ENCODE measurements at places on chromosomes 5 and 9. TPM values are rescaled to one million over a fixed set of nuclear protein-coding genes. Genes with fewer than 3 reads are reported as not detected.
A peak's percentile ranks its signal among the peaks of the same experiment; 100 is the strongest.

DNA sequence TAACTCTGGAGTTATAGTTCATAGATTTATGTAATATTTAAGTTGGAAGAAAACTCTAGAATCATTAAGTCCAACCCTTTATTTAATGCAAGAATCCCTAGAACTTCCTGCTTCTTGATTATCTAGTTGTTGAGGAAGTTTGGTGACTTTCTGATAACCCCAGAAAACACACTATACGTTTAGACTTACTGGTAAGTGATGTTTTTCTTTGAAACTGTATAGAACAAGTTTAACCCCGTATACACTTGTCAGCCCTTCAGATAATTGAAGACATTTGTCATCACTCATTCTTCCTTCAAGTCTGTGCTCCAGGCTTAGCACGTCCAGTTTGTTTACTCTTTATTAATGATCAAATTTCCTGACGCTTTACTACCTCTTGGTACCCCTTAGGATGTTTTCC, 9.0 kb downstream of the NDUFS4 start:
- no peaks in the 10 kb centered on the region for H3K36me3 ChIP-seq
- H3K4me1 ChIP-seq: no peaks in the 10 kb centered on the region
- DNase-seq: no peak
- H3K27ac ChIP-seq: no peak overlapping the region
- no peaks in the 10 kb centered on the region for H3K27me3 ChIP-seq
- no peak overlapping the region for H3K4me3 ChIP-seq

DNA sequence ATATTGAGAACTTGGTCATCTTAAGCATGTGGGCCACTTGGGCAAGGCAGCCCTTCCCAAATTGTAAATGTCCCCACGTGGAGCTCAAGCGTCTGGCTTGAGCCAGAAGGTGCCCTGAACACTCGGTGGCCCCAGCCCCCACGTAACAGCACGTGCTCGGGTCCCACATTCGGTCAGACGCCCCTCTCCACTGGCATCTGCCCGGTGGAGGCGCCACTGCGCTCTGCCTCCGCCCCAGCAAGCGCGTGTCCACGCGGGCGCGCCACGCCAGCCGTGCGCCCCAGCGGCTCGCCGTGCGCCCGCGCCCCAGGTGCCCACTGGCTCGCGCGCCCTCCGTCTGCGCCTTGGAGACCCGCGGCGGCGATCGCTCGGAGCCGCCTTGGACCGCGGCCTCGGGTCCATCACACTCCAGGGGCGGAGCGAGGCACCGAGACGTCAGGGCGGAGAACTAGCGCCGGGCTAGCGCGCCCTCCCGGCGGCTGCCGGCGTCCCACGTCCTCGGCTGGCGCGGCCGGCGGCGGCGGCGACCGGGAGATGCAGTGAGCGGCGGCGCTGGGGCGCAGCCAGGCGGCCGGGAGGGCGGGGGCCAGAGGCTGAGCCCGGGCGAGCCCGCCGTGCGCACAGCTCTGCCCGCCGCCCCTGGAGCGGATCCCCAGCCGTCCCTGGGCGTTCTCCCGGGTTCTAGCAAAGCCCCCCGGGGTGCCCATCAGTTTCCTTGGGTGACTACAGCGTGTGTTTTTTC, at the start of gene PALM2AKAP2:
Gene PALM2AKAP2, plus strand, starts transcription at position 488 of the 742 bp plus-strand sequence. CDS start 291 bp downstream, outside the sequence.
- no peaks in the 10 kb centered on the region for H3K27me3 ChIP-seq
- H3K27ac ChIP-seq: peak within 1 kb of the TSS; percentile 76

The HK3 gene
- total RNA-seq: not detected

The LOX gene
- 440 TPM for total RNA-seq

- no peaks in the 10 kb centered on the region for H3K36me3 ChIP-seq
- no peaks in the 10 kb centered on the region for H3K4me1 ChIP-seq
- DNase-seq: no peak
Observed at GRCh38 chr5:51395666-51396356, 12.6 kb downstream of the ISL1 start.

- no peak for DNase-seq
- H3K27ac ChIP-seq: no peak overlapping the region
Observed at GRCh38 chr9:8679371-8679822, 879.8 kb upstream of the DMAC1 start.

- no peaks in the 10 kb centered on the region for H3K36me3 ChIP-seq
- no peak overlapping the region for H3K27ac ChIP-seq
- H3K4me3 ChIP-seq: no peak overlapping the region
- no peak for DNase-seq
- no peaks in the 10 kb centered on the region for H3K27me3 ChIP-seq
Observed at GRCh38 chr9:119652931-119653330, 283.7 kb upstream of the BRINP1 start.

GRCh38 chr9:16726029-16726428, 144.4 kb downstream of the BNC2 start:
- peak; percentile 58 for DNase-seq
- no peaks in the 10 kb centered on the region for H3K36me3 ChIP-seq
- peaks cover 59% of the 10 kb centered on the region for H3K4me1 ChIP-seq
- peak overlapping the region; percentile 89 for H3K27ac ChIP-seq

GRCh38 chr9:109627042-109627441, 128.9 kb upstream of the PTPN3 start:
- DNase-seq: no peak
- no peaks in the 10 kb centered on the region for H3K4me1 ChIP-seq
- H3K27ac ChIP-seq: no peak overlapping the region
- H3K27me3 ChIP-seq: peaks cover 39% of the 10 kb centered on the region
- no peaks in the 10 kb centered on the region for H3K36me3 ChIP-seq

The TMEM174 gene
- total RNA-seq: not detected

The COL5A1 gene
- 897 TPM for total RNA-seq

- H3K4me1 ChIP-seq: no peaks in the 10 kb centered on the region
- no peaks in the 10 kb centered on the region for H3K36me3 ChIP-seq
- H3K4me3 ChIP-seq: no peak overlapping the region
Observed at GRCh38 chr5:72645064-72645846, 138.0 kb upstream of the ZNF366 start.

The SHLD3 gene
- total RNA-seq: 1.2 TPM

The RFESD gene
- 1.2 TPM for total RNA-seq

The CNTNAP3 gene
- not detected for total RNA-seq

DNA sequence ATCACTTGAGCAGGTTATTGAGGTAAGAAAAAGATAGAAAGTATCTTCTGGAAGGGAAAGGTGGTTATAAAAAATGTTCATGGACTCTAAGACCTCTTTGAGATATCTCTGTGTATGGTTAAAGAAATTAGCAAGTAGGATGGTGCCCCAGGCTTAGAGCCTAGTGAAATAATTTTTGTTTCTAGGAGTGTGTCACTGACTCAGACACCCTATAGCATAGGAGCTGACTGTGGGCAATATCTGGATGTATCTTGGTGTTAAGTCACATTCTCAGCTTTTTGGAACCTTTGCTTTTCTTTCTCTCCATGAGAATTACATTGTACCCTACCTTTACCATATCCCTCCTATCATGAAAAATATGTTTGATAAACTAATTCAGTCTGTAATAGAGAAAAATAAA, 12.0 kb downstream of the MACIR start:
- no peak for DNase-seq
- peaks cover 10% of the 10 kb centered on the region for H3K4me1 ChIP-seq
- no peak overlapping the region for H3K4me3 ChIP-seq
- no peak overlapping the region for H3K27ac ChIP-seq
- H3K36me3 ChIP-seq: peaks cover 36% of the 10 kb centered on the region
- no peaks in the 10 kb centered on the region for H3K27me3 ChIP-seq

- H3K27ac ChIP-seq: no peak overlapping the region
- no peaks in the 10 kb centered on the region for H3K36me3 ChIP-seq
- no peaks in the 10 kb centered on the region for H3K27me3 ChIP-seq
- peaks cover 21% of the 10 kb centered on the region for H3K4me1 ChIP-seq
- peak; percentile 74 for DNase-seq
Observed at GRCh38 chr9:126985870-126986498, 71.4 kb downstream of the RALGPS1 start.

- DNase-seq: no peak
- no peaks in the 10 kb centered on the region for H3K27me3 ChIP-seq
Observed at GRCh38 chr5:166018716-166019115, 2272.7 kb upstream of the WWC1 start.

DNA sequence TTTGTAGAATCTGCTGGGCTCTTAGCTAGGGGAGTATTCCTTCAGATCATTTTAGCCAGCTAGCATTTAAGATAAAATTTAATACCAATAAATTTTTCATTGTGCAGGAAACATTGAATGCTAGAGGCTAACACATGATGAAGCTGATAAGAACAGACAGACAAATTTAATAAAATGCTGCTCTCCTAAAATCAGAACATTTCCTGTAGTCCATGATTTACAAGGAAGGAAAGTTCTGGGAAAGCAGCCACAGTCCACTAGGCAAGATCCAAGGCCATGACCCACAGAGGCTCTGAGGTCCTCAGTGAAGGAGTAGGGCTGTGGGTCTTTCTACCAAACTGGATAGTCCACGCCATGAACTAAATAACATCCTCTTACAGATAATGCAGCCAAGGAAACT, 253.0 kb downstream of the ICE1 start:
- H3K27me3 ChIP-seq: no peaks in the 10 kb centered on the region
- no peak overlapping the region for H3K27ac ChIP-seq
- DNase-seq: no peak
- no peak overlapping the region for H3K4me3 ChIP-seq
- H3K36me3 ChIP-seq: no peaks in the 10 kb centered on the region
- no peaks in the 10 kb centered on the region for H3K4me1 ChIP-seq

GRCh38 chr5:149855366-149855765, 89.2 kb downstream of the PDE6A start:
- H3K4me3 ChIP-seq: no peak overlapping the region
- H3K27ac ChIP-seq: no peak overlapping the region
- no peak for DNase-seq
- H3K4me1 ChIP-seq: no peaks in the 10 kb centered on the region
- H3K36me3 ChIP-seq: no peaks in the 10 kb centered on the region
- no peaks in the 10 kb centered on the region for H3K27me3 ChIP-seq

The AGXT2 gene
- not detected for total RNA-seq

- DNase-seq: peak; percentile 80
- no peaks in the 10 kb centered on the region for H3K27me3 ChIP-seq
- H3K27ac ChIP-seq: no peak overlapping the region
Observed at GRCh38 chr9:6805532-6805931, 47.8 kb downstream of the KDM4C start.

The GCNT4 gene
- 2.8 TPM for total RNA-seq

The SELENOP gene
- 1.5 TPM for total RNA-seq

GRCh38 chr9:99353408-99353807, 131.3 kb downstream of the SEC61B start:
- H3K27me3 ChIP-seq: no peaks in the 10 kb centered on the region
- H3K4me3 ChIP-seq: no peak overlapping the region
- peak; percentile 98 for DNase-seq
- no peaks in the 10 kb centered on the region for H3K36me3 ChIP-seq
- peak overlapping the region; percentile 70 for H3K27ac ChIP-seq

DNA sequence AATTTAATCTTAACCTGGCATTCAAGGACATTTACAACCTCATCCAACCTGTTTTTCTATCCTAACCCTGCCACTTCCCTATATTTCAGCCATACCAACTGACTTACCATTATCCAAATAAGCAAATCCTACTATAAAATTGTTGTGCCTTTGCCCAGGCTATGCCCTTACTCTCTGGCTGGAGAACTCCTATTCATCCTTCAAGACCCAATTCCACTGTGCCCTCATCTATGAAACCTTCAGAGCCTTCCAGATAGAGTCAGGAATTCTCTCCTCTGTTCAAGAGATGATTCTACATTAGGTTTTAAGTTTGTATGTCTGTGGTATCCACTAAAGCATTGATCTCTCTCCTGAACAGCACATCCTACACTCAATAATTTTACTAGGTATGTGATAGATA, 46.3 kb upstream of the MSX2 start:
- H3K4me3 ChIP-seq: no peak overlapping the region
- H3K27ac ChIP-seq: no peak overlapping the region
- no peaks in the 10 kb centered on the region for H3K4me1 ChIP-seq
- H3K36me3 ChIP-seq: no peaks in the 10 kb centered on the region

DNA sequence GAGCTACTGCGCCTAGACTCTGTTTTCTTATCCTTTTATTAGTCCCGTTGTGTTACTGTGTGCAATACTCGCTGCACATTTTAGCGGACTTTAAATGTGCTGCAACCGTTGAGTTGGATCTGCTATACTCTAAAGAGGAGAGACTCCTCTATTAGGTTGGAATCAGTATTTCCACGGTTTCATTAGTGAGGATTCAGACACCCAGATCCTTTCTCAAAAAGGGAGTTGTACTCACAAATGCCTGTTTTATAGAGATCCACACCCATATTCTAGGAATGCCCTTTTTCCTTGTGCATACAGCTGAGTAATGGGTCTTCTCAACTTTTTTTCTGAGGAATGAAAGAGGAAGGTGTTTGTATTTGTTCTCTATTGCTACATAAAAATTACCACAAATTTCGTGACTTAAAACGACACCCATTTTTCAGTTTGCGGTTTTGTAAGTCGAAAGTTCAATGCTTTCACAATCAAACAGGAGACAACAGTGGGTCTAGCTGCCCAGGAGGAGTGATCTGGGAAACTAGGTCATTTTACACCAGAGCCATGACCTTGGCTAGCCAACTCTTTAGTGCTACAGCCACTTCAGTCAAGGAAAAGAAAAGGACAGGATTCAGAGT, 52.8 kb upstream of the SLC44A1 start:
- peak; percentile 70 for DNase-seq
- H3K27me3 ChIP-seq: no peaks in the 10 kb centered on the region
- 0 out of 2 replicates have a peak overlapping the region, but pooled peaks have one; percentile 13 for H3K4me3 ChIP-seq
- no peaks in the 10 kb centered on the region for H3K36me3 ChIP-seq
- peaks cover 24% of the 10 kb centered on the region for H3K4me1 ChIP-seq
- H3K27ac ChIP-seq: peak overlapping the region; percentile 43

- H3K36me3 ChIP-seq: no peaks in the 10 kb centered on the region
- 0 out of 2 replicates have a peak, but pooled peaks cover 4% of the 10 kb centered on the region for H3K4me1 ChIP-seq
- H3K4me3 ChIP-seq: no peak overlapping the region
- no peak overlapping the region for H3K27ac ChIP-seq
- peak; percentile 57 for DNase-seq
Observed at GRCh38 chr9:98442541-98442940, 187.1 kb upstream of the TBC1D2 start.

GRCh38 chr5:73007051-73007450, 51.2 kb downstream of the FCHO2 start:
- no peak overlapping the region for H3K4me3 ChIP-seq
- H3K36me3 ChIP-seq: peaks cover 20% of the 10 kb centered on the region
- H3K4me1 ChIP-seq: no peaks in the 10 kb centered on the region

The PCDHB16 gene
- 5.1 TPM for total RNA-seq

The NTMT1 gene
- total RNA-seq: 32.6 TPM

- H3K4me3 ChIP-seq: no peak overlapping the region
- H3K27ac ChIP-seq: peak overlapping the region; percentile 68
- peaks cover 31% of the 10 kb centered on the region for H3K4me1 ChIP-seq
- no peaks in the 10 kb centered on the region for H3K27me3 ChIP-seq
Observed at GRCh38 chr5:53397845-53398244, 82.6 kb upstream of the FST start.

DNA sequence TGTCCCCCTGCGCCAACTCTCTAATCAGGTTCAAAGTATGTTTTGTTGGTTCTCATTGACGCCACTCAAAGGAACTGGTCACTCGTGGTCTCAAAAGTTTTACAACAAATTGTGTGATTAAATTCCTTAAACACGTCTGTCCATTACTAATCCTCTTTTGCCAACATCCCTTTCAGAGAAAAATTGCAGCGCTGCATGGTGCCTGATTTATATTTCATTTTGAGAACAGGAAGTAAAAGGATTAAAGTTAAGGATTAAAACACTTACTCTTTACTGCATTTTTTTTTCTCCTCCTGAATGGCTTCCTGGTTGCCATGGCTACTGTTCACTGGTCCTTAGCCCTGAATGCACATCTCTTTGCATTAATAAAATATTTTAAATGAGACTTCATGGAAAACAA, 383.5 kb downstream of the GLIS3 start:
- no peak overlapping the region for H3K4me3 ChIP-seq
- no peak for DNase-seq
- peaks cover 21% of the 10 kb centered on the region for H3K4me1 ChIP-seq

GRCh38 chr5:61207884-61208283, 45.6 kb upstream of the SMIM15 start:
- H3K4me3 ChIP-seq: no peak overlapping the region
- H3K4me1 ChIP-seq: no peaks in the 10 kb centered on the region
- no peak overlapping the region for H3K27ac ChIP-seq
- no peaks in the 10 kb centered on the region for H3K36me3 ChIP-seq

The TMC1 gene
- total RNA-seq: not detected

Data from GM23248 (cell line).